A172 (cell line): ENCODE measurements at places on chromosomes 6 and 20.

- DNase-seq: no peak
Observed at GRCh38 chr6:44474643-44475042, 87.1 kb downstream of the CDC5L start.

GRCh38 chr6:110950440-110950839 lies 8.1 kb upstream of the GTF3C6 start:
- no peak for DNase-seq

DNA sequence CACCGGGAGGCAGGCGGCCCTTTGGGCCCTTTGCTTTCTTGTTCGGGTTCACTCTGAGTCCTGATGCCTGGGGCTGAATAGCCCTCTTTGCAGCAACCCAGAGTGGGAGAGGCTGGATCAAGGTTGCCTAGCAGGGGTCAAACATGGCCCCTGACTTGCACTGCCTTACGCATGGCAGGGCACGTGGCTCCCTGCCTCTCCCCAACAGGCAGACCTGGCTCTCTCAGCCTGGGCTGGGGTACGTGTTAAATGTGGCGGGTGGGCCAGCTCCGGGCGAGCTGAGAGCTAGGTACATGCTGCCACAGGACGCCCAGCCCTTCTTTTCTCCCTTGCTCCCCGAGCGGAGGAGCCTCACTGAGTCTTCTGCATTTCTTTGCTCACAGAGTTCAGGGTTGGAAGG lies 7.3 kb downstream of the C6orf132 start:
- no peak for DNase-seq

- DNase-seq: no peak
Observed at GRCh38 chr6:166658792-166659150, 31.7 kb upstream of the RPS6KA2 start.
